ENCODE measurements at places on chromosomes 4 and X.

DNA sequence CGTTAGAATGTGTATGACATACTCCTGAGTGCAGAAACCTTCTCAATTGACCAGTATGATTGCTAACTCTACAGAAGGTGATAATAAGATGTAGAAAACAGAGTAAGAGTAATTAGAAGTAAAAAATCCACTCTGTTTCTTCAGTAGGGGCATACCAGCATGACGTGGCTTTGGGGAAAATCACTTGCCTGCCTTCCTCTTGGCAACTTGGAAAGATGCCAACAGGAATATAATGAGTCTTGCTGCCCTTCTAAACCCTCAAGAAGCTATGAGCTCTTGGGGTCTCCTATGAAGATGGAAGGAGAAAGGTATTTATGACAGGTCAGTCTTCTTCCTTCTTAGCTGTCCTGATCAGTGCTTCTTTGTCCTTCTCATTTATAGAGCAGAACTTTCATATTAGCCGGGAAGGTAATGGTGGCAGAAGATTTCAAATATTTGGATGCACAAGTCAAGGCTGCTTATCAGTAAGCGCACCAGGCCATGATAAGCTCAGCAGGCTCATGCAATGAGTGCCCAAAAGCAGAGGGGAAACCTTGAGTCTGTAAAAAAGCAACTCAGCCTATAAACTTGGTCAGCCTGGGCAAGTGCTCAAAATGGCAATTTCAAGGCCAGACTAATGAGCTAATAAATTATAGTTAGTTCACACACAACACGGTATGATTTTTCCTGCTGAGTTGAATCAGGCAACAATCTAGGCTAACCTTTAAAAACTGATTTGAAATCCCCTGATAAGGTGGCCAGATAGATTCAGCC lies 69.7 kb upstream of the PPARGC1A start:
- DNase-seq, result no peak

- no peak for DNase-seq
Measured at GRCh38 chrX:123088331-123088730, 95.7 kb upstream of the GRIA3 start.

DNA sequence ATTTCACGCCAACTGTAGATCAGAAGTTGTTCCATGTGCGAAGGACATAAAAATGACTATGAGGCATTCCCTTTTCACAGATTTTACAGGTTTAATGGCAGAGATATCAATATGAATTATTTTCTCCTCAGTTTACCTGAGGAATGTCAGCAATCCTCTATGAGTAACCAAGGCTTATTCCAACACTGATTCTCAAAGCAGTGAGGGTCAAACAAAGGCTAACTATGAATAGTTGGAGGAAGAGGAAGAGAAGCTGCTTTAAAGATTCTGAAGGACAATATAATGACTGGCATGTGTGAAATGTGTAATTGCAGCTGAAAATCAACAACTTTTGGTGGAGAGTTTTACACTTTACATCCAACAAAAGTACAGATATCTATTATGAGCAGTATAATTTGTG lies 29.1 kb downstream of the NAF1 start:
- no peak for DNase-seq

- no peak for DNase-seq
Measured at GRCh38 chr4:108033348-108033747, 43.7 kb downstream of the HADH start.

DNA sequence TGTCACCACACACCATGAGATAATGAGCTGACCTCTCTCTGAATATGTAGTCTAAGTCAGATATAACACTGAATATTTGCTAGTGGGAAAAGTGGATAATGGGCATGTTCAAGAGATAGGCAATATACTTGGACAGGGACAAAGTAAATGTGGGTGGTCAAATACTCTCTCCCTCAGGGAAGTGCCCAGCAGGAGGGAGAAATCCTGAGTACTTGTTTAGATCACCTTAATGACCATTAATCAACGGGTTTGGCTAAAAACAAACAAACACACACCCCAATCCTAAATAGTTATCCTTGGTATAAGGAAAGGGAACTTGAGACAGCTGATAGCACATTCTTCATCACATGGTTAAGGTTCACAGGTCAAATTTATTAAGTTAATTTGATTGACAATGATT lies 933.5 kb downstream of the C4orf33 start:
- DNase-seq, result no peak

- DNase-seq, result no peak
Measured at GRCh38 chrX:117508021-117508420, 608.6 kb downstream of the KLHL13 start.

DNA sequence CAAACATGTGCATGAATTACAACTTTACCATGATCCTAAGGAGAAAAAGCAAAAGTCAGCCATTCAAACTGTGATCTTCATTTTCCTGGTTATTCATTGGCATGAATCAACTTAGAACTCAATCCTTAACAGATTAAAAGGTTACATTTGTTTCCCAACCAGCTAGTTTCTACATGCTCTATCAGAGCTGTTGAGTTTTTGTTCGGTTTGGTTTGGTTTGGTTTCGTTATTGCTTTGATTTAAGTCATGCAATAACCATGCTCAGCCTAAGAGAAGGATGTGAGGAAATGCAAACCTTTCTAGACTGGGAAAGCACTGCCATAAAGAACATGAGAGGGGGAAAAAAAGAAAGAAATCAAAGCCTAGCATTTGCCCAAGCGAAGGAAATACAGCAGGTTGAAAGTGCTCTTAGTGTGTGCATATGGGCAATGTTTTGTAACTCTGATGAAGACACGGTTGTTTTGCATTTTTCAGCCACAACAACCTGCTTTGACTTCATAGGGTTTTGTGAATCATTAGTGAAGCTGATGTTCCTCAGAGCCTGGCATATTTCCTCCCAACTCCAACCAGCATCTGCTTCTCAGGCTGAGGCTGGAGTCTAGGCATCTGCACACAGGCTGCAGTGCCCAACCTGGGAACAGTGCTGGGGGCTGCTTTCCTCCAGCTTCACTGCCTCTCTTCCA lies 234.3 kb downstream of the ZNF674 start:
- DNase-seq, result no peak

Measured in nephron progenitor cell (in vitro differentiated cells).